ENCODE measurements at places on chromosomes 7 and 10.

DNA sequence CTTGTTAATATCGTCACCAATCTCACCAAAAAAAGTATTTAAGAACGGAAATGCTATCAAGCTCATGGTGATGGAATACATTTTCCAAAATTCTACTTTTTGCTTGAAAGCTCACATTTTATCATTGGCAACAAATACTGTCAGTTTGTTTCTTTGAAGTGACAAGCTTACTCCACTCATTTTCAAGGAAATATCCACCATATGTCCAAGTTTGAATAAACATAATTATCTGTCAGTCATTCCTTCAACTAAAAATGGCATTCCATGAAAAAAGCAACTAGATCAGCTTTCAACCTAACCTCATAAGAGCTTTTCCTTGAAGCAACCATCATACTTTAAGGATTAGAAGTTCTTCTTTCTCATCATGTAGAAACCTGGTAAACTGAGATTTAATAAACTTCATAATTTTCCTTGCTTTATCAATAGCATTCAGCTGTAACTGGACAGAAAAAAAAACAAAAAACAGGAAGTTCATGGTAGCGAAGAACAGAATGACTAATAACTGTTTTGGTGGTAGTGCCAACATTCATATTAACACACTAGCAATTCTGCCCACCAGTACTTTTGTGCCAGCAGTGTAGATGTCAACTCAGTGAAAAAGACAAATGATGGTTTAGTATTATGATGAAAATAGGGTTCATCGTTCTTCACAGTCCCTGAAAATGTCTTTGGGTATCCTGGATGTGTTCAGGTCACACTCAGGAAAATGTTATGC lies 764.9 kb downstream of the GRM8 start:
- DNase-seq, result no peak

DNA sequence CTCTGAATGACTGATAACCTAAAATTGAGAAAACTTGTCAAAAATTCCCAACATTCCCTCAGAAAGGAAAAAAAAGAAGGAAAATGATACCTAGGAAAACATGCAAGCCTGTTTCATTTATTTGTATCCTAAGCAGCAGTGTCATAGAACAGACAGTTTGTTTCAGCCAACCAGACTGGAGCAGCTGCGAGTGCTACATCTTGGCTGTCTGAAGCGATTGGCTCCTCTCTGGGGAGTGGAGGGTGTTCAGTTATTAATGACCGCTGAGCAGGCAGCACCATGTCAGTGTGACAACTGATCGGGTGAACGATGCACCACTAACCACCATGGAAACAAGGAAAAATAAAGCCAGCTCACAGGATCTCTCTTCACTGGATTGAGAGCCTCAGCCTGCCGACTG lies at the start of gene LRRN3:
Gene LRRN3, plus strand, starts transcription at position 282 of the 400 bp plus-strand sequence. CDS start 31,646 bp downstream, outside the sequence.
- DNase-seq, result no peak

DNA sequence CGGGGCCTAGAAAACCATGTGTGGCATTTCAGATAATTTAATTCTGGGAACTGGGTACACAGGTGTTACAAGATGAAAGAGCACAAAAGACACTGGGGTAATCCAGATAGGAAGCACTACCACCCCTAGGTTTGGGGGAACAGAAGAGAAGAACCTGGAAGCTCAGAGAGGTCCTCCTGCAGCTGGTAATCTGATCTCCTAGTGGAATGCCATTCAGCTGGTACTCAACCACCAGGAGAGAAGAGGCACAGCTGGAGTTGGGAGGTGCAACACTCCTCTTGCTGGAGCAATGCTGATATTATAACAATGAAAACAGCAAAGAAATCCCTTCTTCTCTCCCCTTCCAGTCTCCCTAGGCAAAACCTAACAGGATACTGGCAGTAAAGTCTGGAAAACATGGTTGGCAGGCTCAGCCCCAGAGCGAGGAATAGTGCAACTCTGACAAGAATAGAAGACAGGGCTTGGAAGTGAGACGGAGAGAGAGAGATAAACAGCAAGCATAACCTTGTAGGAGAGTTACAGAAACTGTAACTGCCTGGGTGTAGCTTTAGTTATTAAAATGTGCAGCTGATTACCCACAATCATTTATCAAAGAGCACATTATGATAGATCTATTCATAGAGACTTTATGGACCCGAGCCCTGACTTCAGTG lies 35.0 kb downstream of the NRF1 start:
- DNase-seq, result no peak

DNA sequence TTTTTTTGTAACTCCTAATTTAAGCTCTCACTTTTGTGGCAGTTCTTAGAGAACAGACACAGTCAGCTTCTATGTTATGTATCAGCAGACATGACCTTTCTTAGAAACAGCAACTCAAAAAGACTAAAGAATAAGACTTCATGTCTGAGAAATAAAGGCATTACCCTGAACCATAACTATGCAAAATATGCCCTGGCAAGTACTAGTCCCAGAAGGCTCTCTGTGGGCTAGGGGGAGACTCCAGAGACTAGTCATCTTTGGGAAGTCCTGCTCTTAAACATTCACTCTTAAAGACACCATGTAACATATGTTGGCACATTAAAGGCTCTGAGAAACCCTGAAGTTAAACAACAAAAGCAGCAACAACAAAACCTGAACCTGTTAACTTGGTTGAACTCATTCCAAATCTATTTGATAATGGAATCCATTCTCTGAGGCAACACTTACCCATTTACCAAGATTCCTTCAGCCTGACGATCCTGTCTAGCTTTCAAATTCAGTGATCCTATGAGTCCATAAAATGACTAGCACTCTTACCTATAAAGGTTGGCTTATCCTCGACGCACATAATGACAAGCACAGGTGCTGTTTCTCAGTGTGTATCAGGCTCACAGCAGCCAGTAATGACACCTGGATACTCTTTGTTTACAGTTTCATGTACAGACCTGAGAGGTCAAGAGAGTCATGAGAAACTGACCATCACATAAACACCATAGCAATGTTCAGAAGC lies 62.3 kb downstream of the OSBPL3 start:
- DNase-seq, result peak; percentile 36

GRCh38 chr7:22319424-22320403 lies 37.2 kb downstream of the RAPGEF5 start:
- no peak for DNase-seq
